Stimulated activated CD4-positive, alpha-beta T cell treated with anti-CD3 and anti-CD28 coated beads, Interleukin-15, amount 100 ng/mL, for 1 hour (primary cell): ENCODE measurements at places on chromosomes 16 and 17.

GRCh38 chr17:419073-419735 lies 66.6 kb upstream of the RPH3AL start:
- DNase-seq, result no peak

- DNase-seq, result no peak
Observed at GRCh38 chr17:59490216-59490615, 75.2 kb upstream of the DHX40 start.

DNA sequence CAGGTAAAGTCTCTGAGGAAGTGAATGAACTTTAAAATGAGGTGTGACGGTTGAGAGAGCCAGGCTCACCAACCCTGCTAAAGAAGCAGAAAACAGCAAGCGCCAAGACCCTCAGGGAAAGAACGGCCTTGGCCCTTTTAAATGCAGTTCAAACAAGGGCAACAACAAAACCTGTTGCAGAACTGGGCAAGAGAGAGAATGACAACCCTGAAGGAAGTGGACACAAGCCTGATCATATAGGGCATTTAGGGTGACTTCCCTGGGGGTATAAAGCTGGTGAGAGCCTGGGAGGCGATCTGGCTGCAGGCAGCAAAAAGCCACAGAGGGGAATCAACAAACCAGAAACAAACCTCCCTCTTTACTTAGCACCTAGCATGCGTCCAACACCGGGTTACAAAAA lies 1.0 kb downstream of the CPPED1 start:
- DNase-seq, result no peak

GRCh38 chr16:67719778-67720144 lies 645 bp upstream of the GFOD2 start:
- DNase-seq, result no peak

- no peak for DNase-seq
Observed at GRCh38 chr16:29993903-29994599, 1.4 kb downstream of the HIRIP3 start.

GRCh38 chr16:59114790-59115189 lies 380.7 kb upstream of the GOT2 start:
- DNase-seq, result no peak

- DNase-seq, result no peak
Observed at GRCh38 chr17:10513299-10514067, 4.9 kb downstream of the MYH1 start.
